ENCODE measurements at places on chromosomes 11 and 22. TPM values are rescaled to one million over a fixed set of nuclear protein-coding genes. Genes with fewer than 3 reads are reported as not detected.

DNA sequence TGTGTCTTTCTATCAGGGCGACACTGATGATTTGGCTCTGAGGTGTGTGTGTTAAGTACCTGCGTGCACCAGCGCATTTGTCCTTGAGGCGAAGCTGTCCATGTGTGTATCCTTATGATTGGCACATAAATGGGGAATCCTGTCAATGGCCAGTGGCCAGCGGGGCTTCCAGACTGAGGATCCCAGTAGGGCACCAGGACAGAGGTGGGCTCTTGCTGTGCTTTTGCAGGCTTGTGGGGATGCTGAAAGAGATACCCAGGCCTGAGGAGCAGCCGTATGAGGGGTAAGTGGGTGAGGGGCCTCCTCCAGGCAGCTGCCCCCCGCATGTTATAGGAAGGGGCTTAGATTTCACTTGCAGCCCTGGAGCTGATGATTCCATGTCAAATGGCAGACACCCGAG, 156.8 kb downstream of the ST3GAL4 start:
- no peak for DNase-seq

Gene FJX1
- 6.0 TPM for total RNA-seq

DNA sequence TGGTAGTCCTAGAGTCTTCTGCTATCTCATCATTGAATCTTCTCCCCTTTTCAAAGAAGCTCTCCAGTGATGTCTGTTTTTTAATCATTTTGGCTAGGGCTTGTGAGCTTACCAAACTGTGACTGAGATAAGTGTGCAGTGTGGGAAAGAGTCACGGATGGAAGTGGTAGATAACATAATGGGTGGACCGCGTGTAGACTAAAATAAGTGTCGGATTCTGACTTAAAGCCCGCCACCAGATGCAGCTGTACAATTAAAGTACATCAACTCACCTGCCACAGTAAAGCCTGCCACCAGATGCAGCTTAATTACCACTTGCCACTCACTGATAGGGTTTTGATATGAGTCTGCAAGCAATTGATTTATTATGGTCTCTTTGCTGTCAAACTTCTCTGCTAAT, 581.5 kb downstream of the LRRC4C start:
- no peak for DNase-seq

GRCh38 chr11:20010156-20010850, 150.0 kb downstream of the DBX1 start:
- no peak for DNase-seq

GRCh38 chr22:19514831-19515565, 9.2 kb downstream of the CLDN5 start:
- DNase-seq, result no peak

DNA sequence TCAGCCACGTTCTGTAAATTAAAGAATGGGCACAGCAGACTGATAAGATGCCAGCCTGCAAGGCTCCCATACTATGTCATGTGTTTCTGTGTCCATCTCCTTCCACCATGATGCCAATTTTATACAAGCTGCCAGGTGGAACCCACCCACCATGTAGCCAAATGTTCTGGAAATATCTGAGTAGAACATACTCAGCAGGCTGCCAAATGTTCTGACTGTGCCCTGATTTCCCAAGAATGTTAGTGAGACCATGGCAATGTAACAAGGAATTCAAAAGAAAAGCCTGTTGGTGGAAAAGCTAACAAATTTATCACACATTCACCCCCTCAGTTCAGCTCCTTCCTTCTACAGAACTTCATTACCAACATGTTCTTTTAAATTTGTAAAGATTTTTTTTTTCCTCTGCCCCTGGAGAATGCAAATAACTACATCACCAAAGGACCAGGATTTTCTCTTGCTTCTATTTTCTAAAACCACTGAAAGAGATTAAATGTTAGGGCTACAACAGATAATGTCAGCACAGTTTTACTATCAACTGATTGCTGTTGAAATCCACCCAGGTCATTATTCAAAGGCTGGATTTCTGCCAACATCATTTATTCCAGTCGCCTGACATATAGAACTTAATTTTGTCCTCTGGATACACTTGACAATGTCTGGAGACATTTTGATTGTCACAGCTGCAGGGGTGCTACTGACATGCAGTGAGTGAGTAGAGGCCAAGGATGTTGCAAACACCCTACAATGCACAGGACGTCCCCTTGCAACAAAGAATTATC, 3.1 kb downstream of the DMC1 start:
- DNase-seq, result no peak

- no peak for DNase-seq
These were observed 28.4 kb upstream of the SYT7 start for GRCh38 chr11:61609000-61609979.

Gene ENTHD1
- total RNA-seq, result not detected

Gene LRRC10B
- 1.1 TPM for total RNA-seq

- DNase-seq, result no peak
These were observed 228.1 kb downstream of the TENM4 start for GRCh38 chr11:79212741-79213190.

DNA sequence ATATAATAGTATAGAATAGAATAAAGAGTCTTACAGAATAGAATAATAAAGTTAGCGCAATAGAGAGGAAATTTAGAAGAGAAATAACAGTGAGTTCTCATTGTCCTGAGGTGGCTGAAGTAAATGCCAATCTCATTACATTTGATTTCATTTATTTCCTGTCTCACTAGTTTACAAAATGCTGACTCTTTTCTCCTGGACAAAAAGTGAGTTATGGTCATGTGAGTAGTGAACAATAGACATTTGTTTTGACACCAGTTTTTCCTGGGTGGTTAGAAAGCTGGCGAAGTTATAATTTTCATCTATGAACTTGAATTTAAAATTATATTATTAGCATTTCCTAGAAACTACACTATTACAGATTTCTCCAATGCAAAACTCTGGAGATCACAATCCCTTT, 143.7 kb downstream of the TYR start:
- DNase-seq, result no peak

Data from omental fat pad (tissue), 4 donors.